Left lobe of liver (tissue), 2 donors: ENCODE measurements at places on chromosomes 3 and 15. TPM values are rescaled to one million over a fixed set of nuclear protein-coding genes. Genes with fewer than 3 reads are reported as not detected.

DNA sequence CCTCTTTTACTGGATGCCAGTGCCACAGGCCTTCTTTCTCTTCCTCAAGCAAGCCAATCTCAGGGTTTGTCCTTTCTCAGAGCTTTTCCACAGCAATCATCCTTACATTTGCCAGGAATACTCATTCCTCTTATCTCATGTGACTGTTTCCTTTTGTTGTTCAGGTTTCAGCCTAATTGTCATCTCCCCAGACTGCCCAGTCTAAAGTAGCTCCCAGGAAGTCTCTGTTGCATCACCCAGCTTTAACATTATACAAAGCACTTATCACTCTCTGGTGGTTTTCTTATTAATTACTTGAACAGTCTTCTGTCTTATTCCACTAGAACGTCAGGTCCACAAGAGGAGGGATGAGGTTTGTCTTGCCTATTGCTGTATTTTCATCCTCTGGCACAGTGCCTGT lies 65.8 kb downstream of the CADPS start:
- no peak for DNase-seq

DNA sequence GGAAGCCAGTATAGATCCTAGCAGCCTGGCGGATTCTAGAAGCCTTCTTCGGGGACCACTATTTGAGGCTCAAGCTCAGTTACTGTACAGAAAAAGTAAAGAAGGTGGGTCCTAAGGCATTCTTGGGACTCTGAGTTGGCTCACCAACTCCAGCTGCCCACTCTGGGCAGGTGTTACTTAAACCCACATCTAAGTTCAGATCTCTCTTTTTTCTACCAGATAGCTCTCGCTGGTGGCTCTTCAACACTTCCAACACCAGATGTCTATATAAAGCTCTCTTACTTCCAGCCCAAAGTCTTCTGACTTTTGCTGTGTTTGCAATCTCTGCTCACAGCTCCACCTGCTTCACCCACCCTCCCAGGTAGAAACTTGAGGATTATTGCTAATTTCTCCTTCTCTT lies 232.8 kb upstream of the TPRG1 start:
- DNase-seq, result no peak

MYRIP gene
- 12.7 TPM for total RNA-seq

- DNase-seq, result no peak
These were observed 21.3 kb downstream of the SNRK start for GRCh38 chr3:43307649-43308048.

DNA sequence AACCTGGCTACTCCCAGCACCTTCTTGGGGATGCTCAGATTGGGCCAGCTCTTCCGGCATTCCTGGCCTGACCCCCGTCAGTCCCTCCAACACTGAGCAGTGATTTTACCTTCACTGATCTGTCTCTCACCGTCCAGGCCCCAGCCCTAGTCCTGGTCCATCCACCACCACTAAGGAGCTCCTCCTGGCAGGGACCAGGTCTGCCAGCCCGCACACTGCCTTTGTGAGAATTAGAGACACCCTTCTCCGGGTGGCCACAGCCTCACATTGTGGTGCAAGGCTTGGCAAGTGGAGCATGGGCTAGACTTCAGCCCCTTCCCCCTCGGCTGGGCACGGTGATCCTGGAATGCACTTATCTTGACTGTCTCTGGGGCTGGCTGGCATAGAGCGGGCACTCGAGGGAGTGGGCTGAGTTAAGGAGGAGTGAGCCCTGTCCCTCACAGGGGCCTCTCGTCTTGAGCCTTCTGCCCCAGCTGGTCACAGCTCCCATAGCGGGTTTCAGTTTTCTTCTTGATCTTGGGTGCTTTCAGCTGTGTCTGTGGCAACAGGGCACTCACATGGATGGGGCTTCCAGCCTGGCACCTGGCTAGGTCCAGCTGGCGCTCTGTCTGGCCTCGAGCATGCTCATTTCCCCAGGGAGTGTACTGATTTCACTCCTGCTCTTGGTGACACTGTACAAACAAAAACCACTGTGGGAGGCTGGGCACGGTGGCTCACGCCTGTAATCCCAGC lies 53.9 kb downstream of the LINGO1 start:
- no peak for DNase-seq

SCN5A gene
- total RNA-seq, result 0.05 TPM
